ENCODE measurements at places on chromosomes 4 and X. TPM values are rescaled to one million over a fixed set of nuclear protein-coding genes. Genes with fewer than 3 reads are reported as not detected.

DNA sequence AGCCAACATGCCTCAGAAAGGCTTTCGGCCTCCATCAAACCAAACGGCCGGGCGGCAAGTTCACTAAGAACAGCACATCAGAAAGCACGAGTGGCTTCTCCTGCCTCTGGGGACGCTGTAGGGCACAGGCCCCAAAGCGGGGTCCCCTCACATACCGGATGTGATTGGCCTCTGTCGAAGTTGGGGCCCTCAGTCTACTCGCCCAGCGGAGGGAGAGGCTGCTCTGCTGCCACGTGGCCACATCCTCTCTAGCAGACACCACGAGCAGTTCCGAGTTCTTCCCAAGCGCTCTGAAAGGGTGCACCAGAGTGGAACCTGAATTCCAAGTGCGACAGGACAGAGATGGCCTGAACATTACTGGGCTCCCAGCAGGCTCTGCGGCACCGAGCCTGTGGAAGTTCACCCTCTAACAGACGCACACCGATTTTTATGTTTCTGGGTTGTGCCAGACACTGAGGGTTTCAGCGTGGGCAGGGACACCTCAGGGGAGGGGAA is 21.1 kb downstream of the NOP14 start:
- DNase-seq, result no peak

DNA sequence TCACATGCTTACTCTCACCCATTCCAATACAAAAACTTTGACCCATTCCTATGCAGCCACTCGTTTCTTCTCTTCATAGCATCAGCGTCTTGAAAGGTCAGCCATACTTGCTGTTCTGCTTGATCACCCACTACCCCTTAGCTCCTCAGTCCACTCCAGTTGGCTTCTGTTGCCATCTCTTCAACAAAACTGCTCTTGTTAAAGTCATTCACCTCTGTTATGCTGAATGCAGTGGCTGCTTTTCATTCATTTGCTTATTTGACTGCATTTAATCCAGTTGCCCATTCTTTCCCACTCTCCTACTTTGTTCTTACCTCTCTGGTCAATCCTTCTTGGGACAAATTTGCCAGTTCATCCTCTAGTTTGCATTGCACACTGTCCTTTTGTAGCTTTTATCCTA is 24.9 kb downstream of the CEP135 start:
- no peak for DNase-seq

DNA sequence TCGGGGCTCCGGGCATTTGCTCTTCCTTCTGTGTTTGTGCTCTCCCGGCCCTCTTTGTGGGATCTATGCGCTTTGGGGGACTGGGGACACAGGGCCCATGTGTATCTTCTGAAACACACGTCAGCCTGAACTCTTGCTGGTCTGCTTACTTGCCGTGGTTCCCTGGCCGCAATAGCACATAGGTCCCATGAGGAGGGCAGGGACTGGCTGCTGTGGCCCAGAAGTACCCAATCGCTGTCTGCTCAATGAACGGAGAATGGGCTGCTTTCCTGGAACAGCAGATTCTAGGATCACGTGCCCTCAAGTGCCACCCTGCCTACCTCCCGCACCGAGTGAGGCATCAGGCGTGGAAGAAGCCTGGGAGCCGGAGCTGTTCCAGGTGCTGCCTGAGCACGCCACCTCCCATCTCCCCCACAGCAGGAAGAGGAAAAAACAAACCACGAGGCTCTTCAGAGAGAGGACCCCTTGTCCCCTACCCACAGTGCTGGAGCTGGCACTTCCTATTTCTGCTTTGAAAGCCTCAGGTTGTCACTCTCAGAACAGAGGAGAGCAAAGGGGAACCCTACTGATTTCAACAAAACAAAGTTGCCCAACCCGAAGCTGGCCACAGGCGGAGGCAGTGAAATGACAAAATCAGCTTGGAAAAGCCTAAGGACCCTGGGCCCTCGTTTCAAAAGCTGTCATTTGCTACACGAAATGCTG is 3.8 kb downstream of the G6PD start:
- no peak for DNase-seq

GRCh38 chr4:144695721-144696120 is 49.8 kb downstream of the HHIP start:
- DNase-seq, result no peak

DNA sequence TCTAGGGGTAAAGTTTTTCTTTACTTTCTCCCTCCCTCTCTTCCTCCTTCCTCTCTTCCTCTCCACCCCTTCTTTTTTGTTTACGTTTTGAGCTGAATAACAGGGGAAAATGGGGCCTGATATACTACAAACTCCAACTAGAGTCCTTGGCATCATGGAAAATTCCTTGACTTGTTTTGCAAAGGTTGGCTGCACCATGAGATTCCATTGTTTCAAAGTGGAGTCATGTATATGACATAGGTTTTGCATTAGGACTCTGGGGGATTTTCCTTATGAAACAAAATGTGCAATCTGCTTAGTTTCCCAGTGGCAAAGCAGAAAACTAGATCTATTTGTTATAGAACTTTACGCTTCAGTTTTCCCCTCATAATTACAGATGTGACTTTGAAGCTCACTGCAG is 233.5 kb upstream of the PGRMC2 start:
- DNase-seq, result no peak

DNA sequence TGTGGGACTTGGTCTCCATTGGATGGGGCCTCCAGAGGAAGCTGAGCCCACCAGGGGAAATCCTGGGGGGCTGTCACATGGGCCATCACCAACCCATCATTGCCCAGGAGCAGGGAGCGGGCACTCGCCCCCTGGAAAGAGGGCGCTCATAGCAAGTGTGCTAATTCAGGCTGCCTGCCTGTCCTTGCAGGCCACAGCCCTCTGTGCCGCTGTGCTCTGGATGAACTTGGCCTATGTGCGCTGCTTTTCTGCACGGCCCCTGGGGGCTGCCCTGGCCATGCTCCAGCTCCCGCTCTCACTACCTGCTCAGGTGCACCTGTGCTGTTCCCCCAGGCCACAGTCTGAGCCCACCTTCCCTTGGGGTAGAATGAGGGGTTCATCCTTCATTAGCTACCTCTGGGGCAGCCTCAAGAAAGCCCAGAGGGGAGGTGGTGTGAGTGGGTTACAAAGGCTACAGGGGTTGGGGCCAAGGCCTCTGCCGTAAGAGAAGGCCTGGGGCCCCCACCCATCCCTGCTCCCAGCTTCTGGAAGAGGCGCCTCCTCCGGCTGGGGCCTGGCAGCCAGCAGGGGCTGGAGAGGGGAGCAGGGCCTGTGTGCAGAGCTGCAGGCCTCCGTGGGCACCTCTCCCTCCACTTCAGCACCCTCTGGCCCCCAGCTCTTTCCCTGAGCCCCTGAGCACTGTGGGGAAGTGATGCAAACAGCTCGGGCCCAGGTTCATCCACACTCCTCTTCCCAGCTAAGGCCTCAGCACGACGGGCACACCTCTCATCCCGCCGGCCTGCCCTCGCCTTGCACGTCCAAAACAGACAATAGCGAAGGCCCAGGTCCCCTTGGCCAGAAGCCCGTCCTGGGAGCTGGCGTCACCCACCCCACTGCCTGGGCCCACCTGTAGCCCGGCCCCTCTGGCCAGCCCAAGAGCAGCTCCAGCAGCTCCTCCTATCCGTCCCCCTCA is 8.9 kb downstream of the CFAP99 start:
- no peak for DNase-seq

DNA sequence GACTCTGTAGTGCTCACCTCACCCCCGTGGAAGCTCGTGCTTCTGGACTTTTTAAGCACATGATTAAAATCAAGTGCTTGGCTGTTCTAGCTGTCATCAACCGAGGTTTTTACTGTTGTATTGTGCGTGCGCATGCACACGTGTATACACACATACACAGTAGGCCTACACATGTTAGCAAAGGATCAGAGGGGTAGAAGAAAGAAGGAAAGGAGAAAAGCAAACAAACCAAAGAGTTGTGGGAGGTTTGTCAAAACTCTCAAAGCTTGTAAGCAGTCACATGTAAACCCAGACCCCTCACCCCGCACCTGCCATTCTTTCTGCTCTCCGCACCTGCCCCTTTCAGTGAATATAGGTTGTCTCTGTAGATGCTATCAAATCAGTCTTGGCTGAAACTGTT is 311.8 kb downstream of the HS3ST1 start:
- DNase-seq, result no peak

DNA sequence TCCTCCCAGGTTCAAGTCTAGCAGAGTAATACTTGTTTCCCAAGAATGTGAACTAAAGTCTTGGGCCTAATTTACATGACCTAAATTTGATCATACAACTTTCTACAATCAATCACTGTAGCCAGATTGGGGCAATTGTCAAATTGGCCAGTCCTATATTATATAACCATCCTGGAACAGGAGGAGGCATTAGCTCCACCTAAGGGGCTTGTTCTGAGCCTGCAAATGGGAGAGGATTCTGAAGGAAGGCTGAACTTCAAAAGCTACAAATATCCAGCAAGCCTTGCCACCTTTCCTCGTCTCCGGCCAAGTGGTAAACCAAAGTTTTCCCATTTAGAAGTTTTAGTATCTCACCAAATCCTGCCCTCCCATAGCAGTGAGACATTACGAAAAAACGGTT is 1289.6 kb upstream of the TENM3 start:
- DNase-seq, result peak; percentile 30

- DNase-seq, result no peak
These were observed 88.5 kb upstream of the TSPAN5 start for GRCh38 chr4:98746936-98747335.

- DNase-seq, result no peak
These were observed 73.3 kb upstream of the PPP3CA start for GRCh38 chr4:101420661-101421060.

- no peak for DNase-seq
These were observed 13.0 kb downstream of the CORIN start for GRCh38 chr4:47824840-47825239.

DNA sequence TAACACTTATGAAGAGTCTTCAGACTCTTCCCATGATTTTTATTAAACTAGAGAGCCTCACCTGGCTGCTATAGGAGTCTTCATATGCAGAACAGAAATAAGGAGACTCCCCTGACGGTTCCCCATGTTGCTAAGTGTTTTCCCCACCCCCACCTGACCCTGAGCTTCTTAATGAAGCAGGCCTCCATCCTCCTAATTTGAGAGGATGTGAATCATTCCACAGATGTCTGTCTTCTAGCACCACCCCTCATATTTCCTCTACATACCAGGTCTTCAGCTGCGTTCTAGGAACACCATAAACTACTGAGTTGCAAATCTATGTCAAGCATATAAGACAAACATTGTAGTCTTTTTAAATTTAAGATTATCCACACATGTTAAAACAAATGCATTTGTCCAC is 36.9 kb downstream of the RP2 start:
- no peak for DNase-seq

- no peak for DNase-seq
These were observed 58.5 kb upstream of the PRDM8 start for GRCh38 chr4:80138551-80139538.

DNA sequence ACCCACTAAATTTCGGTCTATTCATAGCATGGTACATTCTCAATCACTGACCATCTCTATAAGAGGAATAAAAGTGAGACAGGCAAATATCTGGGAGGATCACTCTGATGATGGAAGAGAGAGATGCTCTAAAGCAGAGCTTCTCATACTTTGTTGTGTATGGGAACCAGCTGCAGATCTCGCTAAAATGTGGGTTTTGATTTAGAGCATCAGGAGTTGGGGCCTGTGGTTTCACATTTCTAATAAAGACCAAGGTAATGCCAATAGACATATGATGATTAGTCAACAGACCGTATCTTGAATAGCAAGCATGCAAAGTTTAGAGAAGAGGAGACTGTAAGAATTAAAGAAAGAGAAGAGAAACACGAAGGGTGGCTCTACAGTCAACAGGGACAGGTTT is 107.4 kb upstream of the FTHL17 start:
- DNase-seq, result no peak

DNA sequence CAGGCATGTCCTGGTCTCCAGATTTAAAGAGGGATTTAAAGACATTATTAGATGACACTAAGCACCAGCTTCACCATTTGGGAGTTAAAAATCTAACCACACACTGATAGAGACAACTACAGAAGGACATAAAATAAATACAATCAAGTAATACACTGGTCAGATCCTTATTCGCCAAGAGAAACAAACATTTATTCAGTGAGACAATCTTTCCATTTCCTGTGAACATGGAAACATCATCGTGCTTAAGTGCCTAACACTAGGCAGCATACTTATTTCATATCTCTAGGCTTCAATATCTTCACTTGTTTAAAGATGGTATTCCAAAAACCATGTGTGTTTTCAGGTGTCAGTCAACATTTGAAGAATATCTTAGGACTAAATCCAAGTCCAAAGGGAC is 103.6 kb downstream of the AREG start:
- no peak for DNase-seq

GRCh38 chrX:41824551-41824950 is 98.8 kb downstream of the CASK start:
- peak; percentile 35 for DNase-seq

- DNase-seq, result no peak
These were observed 29.0 kb downstream of the MECP2 start for GRCh38 chrX:154068560-154068959.

DNA sequence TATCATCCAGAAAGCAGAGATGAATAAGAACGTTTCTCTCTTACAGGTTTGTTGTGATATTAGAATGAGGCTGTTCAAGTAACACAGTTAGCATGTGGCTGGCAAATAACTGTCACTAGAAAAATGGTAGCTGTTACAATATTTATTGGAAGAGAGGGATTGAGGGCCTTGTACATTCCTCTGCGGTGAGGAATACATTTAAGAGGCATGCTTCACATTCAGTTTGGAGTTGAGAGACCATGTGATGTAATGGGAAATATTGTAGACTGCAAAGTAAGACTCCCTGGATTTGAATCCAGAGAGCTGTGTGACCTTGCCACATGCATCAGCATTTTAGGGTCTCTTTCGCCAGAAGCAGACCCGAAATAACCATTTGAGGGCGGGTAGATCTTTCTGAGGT is 104.8 kb upstream of the KIT start:
- no peak for DNase-seq

- no peak for DNase-seq
These were observed 79.7 kb upstream of the USP9X start for GRCh38 chrX:41005445-41005992.

- DNase-seq, result no peak
These were observed 297.6 kb downstream of the IDS start for GRCh38 chrX:149207518-149207917.

DNA sequence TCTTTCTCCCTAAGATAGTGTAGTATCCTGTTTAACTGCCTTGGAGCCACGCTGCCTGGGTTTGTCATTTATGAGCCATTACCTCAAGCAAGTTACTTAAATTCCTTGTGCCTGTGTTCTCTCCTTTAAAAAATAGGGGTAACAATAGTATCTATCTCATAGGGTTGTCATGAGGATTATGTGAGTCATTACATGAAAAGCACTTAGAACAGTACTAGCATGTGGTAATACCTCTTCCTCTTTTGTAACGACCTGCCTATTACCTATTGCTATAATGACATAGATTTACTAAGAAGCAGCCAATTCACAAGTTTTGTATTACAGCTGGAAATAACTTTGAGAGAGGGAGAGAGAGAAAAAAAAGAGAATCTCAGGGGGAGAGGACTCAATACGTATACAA is 834.7 kb downstream of the RAPGEF2 start:
- DNase-seq, result no peak

Gene EPGN
- total RNA-seq, result not detected

Gene SSX3
- not detected for total RNA-seq

Gene FAM9C
- not detected for total RNA-seq

Gene EMCN
- total RNA-seq, result not detected

Gene SYN1
- total RNA-seq, result not detected

Gene PSAPL1
- 14.3 TPM for total RNA-seq

Gene FREM3
- not detected for total RNA-seq

Gene FAM184B
- total RNA-seq, result not detected

Gene PRMT9
- 7.5 TPM for total RNA-seq

Data from Caco-2 (cell line).